ENCODE measurements at places on chromosomes 1 and 21. TPM values are rescaled to one million over a fixed set of nuclear protein-coding genes. Genes with fewer than 3 reads are reported as not detected.

OR2T11 gene
- total RNA-seq, result not detected

ACOT11 gene
- 2.4 TPM for total RNA-seq

CCDC181 gene
- total RNA-seq, result 0.59 TPM

IGSF3 gene
- 0.89 TPM for total RNA-seq

CAPN2 gene
- total RNA-seq, result 323 TPM

LSS gene
- 133 TPM for total RNA-seq

OSCP1 gene
- total RNA-seq, result 10.4 TPM

TSPAN2 gene
- 0.30 TPM for total RNA-seq

ANKRD45 gene
- 2.6 TPM for total RNA-seq

CNTN2 gene
- total RNA-seq, result not detected

SMYD2 gene
- 48.9 TPM for total RNA-seq

LCA5L gene
- 3.0 TPM for total RNA-seq

PPIAL4G gene
- total RNA-seq, result not detected

MMEL1 gene
- not detected for total RNA-seq

CLEC20A gene
- not detected for total RNA-seq

LPAR3 gene
- 1.5 TPM for total RNA-seq

RAD54L gene
- total RNA-seq, result 0.89 TPM

HFM1 gene
- total RNA-seq, result 0.23 TPM

FCRL2 gene
- not detected for total RNA-seq

OPRD1 gene
- not detected for total RNA-seq

CENPF gene
- total RNA-seq, result 40.5 TPM

S100A13 gene
- 56.3 TPM for total RNA-seq

TNFRSF8 gene
- total RNA-seq, result not detected
